NCI-H510A (cell line): ENCODE measurements at places on chromosomes 12 and 14.
A peak's percentile ranks its signal among the peaks of the same experiment; 100 is the strongest.

GRCh38 chr12:122159882-122160281 lies 14.1 kb downstream of the IL31 start:
- DNase-seq, result no peak

- no peak for DNase-seq
Measured at GRCh38 chr12:28349196-28349595, 158.9 kb downstream of the CCDC91 start.

DNA sequence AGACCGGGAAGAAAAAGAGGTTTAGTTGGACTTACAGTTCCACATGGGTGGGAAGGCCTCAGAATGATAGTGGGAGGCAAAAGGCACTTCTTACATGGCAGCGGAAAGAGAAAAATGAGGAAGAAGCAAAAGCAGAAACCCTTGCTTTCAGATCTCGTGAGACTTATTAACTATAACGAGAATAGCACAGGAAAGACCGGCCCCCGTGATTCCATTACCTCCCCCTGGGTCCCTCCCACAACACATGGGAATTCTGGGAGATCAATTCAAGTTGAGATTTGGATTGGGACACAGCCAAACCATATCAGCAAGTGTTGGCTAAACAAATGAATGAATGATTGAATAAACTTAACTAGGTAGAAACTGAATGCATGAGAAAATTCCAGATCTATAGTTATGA lies 85.3 kb upstream of the PARP11 start:
- no peak for DNase-seq

DNA sequence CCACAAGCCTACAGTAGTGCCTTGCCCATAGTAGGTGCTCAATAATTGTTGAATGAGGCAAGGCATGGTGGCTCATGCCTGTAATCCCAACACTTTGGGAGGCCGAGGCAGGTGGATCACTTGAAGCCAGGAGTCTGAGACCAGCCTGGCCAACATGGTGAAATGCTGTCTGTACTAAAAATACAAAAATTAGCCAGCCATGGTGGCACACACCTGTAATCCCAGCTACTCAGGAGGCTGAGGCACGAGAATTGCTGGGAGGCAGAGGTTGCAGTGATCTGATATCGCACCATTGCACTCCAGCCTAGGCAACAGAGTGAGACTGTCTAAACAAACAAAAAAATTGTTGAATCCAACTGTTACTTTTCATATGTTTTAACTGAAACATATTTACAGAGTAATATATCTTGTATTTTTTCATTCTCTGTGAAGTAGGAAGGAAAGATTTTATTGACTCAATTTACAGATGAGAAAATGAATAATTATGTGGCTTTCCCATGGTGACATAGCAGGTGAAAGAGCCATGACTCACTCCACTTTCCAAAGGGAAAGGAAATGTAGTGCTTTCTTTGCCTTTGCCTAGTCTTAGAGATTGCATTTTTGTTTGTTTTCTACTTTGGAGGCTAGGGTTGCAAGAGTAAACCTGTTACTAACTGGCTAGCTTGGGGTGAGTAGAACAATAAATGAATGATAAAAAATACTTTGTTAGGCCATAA lies 95.4 kb upstream of the SLC38A4 start:
- no peak for DNase-seq

GRCh38 chr12:106918746-106919145 lies 37.0 kb upstream of the TMEM263 start:
- DNase-seq, result peak; percentile 13

DNA sequence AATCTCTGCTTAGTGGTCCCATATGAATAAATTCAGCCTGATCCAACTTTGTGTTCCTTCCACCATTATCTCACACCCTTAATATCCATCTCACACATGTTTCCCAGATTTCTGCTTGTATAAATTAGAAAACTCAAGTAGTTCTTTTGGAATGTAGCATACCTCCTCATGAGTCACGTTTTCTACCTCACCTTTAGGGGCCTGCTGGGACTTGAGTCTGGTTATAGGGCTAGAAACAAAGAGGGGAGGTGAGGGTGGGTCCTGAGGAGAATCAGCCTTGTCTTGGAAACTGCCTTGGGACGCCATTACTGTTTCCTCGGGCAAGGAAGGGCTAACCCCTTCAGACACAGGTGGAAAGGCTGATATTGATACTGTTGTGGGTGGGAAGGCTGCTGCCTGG lies 51.1 kb downstream of the EMP1 start:
- DNase-seq, result no peak

DNA sequence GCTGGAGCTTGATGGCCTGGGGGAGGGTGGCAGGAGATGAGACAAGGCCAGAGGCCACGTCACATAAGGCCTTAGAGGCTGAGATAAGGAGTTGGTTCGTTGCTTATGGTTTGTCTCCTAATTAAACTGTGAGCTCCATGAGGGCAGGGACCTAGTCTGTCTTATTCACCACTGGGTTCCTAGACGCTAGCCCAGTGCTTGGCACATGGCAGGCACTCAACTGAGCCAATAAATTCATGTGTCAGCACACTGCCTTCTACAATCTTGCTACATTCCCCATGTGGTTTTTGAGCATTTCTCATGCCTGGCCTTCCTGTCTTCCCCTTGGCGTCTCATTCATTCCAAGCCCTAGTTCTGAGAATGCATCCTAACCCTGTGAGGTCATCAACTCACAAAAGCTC lies 92.5 kb upstream of the MED13L start:
- no peak for DNase-seq

- no peak for DNase-seq
Measured at GRCh38 chr12:32398816-32399369, 465 bp upstream of the FGD4 start.

- DNase-seq, result peak; percentile 68
Measured at GRCh38 chr12:53999559-54000115, 324 bp upstream of the HOXC9 start.

DNA sequence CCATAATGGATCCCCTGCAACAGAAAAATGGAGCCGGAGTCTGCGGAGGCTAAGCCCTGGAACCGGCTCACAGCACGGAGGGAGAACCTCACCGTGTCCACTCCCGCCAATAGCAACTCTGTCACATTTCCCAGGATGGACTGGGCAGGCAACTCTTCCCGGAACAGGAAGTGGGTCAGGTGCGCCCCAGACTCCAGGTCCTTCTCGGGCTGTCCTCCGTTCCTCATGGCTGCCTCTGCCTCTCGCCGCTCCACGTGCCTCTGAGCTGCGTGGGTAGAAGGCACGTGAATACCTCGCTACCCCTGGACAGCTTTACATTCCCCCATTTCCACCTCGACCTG lies 2.2 kb downstream of the CYP27B1 start:
- no peak for DNase-seq

DNA sequence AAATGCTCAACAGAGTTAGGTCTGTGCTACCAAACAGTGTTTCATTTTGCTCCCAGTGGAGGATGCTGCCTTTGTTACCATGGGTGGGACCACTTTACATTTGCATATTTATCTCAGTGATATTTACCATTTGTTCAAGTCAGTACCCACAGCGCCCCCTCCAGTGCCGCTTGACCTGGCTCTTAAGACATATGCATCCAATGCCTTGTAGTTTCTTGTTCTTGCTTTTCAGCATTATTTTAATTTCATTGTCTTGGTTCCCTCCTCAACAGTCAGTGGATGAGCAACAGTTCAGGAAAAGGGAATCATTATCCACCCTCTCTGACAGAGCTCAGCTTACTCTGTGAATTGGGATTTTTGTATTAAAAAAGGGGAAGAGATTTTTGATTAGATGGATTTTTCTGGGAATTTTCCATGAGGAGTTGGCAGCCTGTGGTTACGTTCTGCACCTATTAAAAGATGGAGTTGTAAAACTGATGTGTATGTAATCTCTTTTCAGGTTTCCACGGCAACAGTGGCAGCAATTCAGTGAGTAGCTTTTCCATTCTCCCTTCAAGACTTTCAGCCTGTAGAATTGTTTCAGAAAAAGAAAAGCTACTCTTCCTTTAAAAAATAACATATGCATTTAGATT lies 240.5 kb upstream of the DAAM1 start:
- no peak for DNase-seq

DNA sequence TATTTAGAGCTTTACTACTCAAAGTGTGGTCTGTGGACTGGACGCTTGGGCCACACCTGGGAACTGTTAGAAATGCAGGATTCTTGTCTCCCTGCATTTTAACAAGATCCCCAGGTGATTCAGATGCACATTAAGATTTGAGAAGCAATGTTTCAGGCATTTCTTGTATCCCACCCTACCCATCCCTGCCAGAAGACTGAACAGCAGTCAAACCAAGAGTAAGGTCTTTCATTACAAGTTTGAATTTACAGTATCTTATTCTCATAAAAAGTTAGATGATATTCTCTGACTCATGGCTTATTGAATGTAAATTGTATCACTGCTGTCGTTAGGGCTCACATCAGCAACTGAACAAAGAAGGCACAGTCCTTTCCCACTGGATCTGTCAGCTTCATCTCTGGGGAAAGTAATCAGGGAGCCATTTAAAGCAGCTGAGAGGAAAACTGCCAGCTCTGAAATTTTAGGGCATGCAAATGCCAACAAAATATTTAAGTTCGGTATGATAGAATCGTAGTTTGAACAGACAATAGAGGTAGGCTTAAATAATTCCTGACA lies 141.1 kb downstream of the AKAP6 start:
- DNase-seq, result no peak

DNA sequence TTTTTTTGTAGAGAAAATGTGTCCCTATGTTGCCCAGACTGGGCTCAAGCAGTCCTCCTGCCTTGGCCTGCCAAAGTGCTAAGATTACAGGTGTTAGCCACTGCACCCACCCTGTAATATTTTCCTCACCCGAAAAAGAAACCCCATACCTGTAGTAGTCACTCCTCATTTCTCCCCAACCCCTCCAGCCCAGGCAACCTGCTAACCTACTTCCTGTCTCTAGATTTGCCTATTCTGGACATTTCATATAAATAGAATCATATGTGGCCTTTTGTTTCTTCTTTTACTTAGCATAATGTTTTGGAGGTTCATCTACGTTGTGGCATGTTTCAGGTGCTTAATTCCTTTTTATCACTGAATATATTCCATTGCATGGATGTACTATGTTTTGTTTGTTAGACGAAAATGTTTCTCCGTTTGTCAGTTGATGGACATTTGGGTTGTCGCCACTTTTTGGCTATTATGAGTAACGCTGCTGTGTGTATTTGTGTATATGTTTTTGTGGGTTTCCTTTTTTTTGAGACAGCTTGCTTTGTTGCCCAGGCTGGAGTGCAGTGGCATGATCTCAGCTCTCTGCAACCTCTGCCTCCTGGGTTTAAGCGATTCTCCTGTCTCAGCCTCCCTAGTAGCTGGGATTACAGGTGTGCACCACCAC lies 6.2 kb downstream of the ANKRD13A start:
- DNase-seq, result no peak

GRCh38 chr12:102527171-102527720 lies 46.9 kb upstream of the IGF1 start:
- DNase-seq, result no peak

DNA sequence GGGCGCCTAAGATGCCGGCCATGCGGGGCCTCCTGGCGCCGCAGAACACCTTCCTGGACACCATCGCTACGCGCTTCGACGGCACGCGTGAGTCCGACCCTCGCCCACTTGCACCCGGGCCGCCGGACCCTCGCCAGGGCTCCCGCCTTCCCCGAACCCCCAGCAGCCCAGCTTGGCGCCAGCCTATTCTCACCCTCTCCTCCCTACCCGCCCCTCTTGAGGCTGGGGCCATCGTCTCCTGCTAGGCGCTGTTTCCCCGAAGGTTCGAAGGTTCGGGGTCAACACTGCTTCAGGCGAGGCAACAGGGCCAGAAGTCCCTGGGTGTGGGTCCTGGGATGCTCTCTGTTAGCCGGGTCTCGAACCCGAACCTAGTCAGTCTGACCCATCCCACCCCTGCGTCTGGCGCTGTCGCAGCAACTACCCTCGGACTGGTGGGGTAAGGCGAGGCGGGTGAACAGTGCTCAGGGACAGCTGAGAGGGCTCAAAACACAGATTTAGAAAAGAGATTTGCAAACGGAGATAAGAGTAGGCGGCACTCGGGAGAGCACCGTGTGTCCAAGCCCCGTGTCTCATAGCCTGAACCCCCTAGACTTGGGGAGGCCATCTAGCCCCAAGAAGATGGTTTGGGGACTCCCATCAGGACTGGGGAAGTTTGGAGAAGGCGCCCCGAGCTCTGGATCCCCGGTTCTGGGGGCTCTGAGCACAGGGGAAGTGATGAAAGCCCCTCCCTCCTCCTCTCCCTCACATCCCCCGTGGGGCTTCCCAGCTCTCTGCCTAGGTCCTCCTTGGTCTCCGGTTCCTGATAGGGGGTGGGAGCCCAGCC lies 787 bp downstream of the KCNH3 start:
- DNase-seq, result no peak

DNA sequence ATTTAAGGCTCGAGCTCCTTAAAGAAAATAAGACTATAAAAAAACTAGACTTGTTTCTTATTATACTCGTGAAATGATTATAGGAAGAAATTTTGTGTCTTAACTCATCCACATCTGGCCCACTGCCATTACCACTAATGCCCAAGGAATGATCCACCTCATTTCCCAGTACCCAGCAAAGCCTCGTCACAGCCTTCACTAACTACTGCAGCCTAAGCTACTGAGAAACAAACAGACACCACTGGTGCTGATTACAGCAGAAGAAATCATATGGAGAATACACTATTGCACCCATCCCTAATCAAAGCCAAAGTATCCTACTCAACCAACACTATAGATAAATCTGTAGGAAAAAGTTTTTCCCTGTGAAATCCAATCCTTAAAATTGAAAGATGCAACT lies 205.3 kb upstream of the NAV3 start:
- no peak for DNase-seq

GRCh38 chr14:92012121-92012748 lies 27.6 kb downstream of the TRIP11 start:
- DNase-seq, result no peak

GRCh38 chr12:119206348-119207062 lies 27.8 kb downstream of the HSPB8 start:
- DNase-seq, result no peak

DNA sequence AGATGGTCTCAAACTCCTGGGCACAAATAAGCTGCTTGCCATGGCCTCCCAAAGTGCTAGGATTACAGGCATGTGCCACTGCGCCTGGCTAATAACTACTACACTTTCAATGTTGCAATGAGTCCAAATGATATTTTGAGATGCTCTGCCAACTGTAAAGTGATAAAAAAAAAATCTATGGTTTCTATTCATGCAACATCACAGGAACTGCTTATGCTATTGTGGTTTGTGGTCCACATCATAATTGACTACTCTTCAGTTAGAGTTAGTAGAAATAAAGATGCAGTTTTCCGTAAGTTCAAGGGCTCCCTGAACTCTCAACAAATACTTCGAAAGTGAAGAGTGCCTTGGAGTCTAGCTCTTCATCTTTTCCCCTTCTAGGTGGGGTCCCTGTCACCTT lies 239.4 kb downstream of the C12orf75 start:
- DNase-seq, result no peak

DNA sequence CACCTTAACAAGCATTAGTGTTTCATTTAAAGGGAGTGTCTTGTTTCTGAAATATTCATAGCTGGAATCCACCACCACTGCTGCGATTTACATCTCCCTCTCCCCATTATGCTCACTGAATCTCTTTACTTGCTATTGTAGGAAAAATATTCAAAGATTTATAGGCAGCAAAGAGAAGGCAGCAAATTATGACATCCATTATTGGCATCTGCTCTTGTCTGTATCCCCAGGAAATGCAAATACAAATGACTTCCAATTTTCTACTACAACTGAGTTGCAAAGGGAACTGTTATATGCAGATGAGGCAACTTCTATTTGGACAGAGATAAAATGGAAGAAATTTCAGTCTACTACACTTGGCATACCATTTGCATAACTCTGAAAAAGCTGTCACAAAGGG lies 88.4 kb upstream of the PRKD1 start:
- DNase-seq, result no peak
